ENCODE measurements at places on chromosomes 12 and 14.

GRCh38 chr12:19208456-19208855 lies 78.9 kb downstream of the PLEKHA5 start:
- no peak for DNase-seq

DNA sequence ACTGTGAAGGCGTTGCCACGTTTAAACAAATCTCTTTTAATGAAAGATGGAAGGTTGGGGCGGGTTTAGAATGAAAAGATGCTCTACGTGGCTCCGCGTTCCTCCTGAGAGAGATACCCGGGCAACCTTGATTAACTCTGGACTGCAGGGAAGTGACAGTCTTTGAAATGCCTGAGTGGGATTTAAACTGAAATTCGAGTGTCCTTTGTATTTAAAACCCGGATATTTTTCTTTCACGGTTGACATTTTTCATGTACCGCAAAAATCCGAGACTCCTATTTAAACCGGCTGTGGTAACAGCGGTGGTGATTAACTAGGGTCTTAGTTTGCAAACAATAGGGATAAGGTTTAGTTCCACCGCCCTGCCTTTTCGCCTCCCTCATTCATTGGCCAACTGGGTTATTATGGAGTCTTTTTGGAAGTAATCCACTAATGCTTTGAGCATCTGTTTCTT lies 707 bp downstream of the G2E3 start:
- no peak for DNase-seq

- DNase-seq: no peak
These were observed 235.0 kb downstream of the EFCAB11 start for GRCh38 chr14:89719366-89720075.

DNA sequence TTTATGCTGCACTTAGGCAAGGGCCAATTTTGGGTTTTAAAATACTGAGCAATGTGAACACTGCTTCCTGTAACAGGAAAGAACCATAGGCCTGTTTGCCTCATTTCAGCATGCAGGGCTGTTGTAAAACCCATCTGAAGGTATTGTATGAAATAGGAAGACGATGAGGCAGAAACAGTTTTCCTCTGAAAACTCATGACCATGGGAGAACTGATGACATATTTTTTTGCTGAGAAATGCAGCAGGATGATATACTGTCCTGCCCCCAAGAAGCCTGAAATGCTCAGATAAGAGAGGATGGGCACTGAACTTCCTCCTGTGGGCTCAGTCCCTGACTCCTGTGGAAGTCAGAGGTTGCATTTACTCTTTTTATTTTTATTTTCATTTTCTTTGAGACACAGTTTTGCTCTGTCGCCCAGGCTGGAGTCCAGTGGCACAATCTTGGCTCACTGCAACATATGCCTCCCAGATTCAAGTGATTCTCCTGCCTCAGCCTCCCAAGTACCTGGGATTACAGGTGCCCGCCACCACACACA lies 17.4 kb downstream of the PYGL start:
- DNase-seq: no peak

DNA sequence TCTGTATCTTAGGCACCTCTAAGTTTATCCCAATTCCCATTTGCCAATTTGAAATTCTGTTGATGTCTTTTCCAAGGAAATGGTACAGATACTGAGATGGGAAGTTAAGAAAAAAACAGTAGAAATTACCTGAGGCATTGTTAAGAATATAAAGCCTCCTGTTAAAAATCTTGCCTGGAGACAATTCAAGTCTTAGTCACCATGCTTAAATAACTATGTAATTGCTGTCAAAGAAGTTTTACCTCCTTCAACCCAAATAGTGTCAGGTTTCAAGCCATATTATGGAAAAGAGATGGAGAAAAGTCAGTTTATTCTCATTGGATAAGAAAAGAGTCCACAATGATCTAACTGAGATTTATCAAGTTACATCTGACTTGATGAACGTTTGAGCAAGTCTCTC lies 974.7 kb downstream of the GALC start:
- no peak for DNase-seq

- no peak for DNase-seq
These were observed 108.1 kb downstream of the DIP2B start for GRCh38 chr12:50612882-50613281.

DNA sequence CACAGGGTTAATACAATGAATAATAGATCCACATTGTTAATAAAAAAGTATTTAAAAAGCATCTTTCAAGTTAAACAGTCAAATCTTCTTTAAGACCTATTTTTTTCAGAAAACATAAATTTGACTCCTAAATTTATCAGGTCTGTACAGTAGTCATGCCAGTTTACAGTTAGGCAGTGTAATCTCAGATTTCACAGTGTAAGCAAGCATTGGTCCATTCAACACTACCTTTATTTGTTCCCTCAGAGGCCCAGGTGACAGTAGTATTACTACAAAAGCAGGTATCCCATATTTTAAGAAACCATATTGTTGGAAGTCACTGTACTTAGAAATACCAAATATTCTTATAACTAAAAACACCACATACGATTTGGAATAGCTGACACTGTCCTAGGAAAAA lies 6.1 kb downstream of the ATP2B1 start:
- DNase-seq: no peak

- no peak for DNase-seq
These were observed 46.6 kb upstream of the TMEM233 start for GRCh38 chr12:119547001-119547400.

DNA sequence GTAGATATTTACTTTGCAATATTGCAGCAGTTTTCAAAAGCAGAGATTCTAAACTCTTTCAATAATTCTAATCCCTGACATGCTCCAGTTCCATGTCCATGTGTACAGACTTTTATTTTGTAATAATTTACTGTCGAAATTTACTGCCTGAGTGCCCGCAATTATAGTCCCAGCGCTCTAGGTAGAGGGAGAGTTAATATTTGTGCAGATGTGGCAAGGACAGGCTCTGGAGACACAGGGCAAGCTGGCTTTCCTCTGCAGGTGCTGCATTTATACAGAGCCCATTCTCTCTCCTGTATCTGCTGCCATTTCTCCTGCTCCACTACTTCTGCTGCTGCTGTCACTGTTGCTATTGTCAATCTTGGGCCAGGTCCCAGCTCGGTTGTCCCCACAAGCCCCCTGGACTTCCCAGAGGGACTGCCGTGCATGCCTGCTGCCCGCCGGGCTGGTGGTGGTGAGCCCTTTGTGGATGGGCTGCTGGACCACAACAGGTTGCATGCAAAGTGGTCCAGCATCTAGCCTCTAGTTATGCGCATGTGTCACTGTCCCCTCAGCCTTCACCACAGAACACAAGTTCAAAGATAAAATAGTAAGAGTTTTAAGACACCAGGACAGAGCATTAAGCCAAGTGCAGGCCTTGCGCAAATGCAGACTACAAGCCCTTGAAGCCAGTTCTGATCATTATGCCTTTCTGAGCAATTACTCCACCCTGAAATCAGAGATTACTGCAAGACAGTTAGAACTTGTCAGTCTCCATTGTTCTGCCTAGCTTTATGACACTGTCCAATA lies 40.8 kb upstream of the CSRP2 start:
- no peak for DNase-seq

GRCh38 chr12:85927166-85927565 lies 53.1 kb downstream of the NTS start:
- no peak for DNase-seq

DNA sequence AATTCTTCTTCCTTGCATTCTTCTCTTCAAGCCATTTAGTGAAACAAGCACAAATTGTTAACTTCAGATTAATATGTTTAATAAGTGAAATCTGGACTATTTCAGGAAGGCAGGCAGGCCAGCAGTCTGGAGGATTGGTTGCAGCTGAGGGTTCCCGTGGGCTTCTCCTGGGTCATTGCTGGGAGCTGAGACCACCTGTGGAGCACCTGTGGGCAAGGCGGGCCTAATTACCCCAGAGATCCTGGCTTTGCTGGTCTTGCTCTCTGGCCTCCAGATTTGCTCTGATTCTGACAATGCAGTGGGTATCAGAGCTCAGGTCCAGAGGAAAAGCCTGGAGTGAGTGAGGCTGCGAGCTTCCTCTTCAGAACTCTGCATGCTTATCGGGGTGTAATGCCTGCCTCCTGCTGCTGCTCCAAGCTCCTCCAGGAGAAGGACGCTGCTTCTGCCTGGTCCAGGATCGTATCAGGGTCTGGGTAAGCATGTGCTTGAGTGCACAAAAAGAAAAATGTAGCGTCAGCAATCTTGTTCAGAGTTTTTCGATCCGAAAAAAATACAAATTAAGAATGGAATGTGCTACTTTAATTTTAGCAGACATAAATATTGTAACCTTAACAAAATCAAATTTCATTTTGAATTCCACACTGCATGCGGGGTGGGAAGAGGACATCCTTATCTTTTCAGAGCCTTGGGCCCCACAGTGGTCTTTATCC lies 93.8 kb downstream of the TMEM30B start:
- no peak for DNase-seq

DNA sequence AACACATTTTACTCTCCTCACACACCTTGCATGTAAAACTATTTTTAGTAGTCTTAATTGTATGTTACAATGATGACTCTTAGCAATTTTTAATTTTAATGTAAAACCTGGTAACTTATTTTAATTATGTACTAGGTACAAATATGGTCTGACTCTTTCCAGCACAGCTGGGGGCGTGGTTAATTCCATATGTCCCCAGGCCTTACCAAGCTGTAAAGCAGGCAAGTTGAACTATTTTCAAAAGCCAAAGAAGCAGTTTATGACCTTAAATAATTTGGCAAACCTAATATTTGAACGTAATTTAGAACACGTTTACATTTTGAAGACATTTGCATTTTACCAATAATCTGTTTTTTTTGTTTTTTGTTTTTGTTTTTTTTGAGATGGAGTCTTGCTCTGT lies 9.3 kb upstream of the ACOT6 start:
- DNase-seq: no peak

GRCh38 chr14:104783484-104784217 lies 11.9 kb downstream of the AKT1 start:
- DNase-seq: no peak

GRCh38 chr12:41008472-41008871 lies 179.6 kb upstream of the PDZRN4 start:
- no peak for DNase-seq

DNA sequence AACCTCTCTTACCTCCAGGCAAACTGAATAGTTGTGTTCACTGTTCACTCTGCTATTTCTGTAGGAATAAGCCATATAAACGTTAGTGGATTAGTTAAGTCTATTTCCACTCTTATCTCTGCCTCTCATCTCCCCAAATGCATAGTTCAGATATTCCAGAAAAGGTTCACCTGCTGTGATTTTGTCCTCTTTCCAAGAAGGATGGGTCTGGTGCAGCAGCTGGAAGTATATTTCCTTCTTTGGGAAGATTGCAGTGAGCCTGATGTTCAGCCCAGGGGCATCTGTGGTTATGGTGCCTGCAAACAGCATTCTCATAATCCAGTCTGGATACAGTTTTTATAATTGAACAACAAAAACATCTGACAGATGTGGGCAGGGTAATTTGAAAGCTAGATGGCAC lies 97.7 kb downstream of the TPH2 start:
- DNase-seq: no peak

DNA sequence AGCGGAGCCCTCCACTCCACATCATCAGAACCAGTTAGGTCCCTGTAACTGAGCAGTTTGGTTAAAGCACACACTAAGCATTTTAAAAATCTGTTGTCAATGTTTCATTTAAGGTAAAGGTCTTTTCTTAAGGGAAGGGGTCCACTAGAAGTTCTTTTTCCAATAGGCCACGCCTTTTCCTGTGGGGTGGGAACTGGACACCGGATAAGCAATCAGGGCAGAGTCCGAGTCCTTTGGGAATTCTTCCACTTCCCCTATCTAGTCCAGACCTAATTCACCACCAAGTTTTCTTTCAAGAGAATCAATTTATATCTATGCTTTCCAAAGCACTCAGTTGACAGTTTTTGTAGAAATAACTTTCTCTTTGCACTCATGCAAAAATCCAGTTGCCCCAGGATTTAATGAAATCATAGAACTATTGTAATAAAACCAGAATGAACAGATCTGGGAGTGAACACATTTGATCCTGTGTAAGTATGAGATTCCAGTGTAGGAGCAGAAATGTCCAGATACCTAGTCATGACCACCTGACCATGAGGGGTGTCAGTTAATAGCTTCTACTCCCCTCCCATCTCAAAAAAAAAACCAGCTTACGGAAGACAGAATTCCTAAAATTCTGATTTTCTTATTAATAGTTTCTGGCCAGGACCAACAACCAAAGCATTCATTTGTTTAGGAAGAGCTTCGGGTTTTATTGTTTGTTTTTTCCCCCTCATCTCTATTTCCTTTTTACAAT lies 11.7 kb downstream of the VPS37B start:
- no peak for DNase-seq

GRCh38 chr14:102516531-102517391 lies 7.2 kb upstream of the ANKRD9 start:
- peak; percentile 83 for DNase-seq

DNA sequence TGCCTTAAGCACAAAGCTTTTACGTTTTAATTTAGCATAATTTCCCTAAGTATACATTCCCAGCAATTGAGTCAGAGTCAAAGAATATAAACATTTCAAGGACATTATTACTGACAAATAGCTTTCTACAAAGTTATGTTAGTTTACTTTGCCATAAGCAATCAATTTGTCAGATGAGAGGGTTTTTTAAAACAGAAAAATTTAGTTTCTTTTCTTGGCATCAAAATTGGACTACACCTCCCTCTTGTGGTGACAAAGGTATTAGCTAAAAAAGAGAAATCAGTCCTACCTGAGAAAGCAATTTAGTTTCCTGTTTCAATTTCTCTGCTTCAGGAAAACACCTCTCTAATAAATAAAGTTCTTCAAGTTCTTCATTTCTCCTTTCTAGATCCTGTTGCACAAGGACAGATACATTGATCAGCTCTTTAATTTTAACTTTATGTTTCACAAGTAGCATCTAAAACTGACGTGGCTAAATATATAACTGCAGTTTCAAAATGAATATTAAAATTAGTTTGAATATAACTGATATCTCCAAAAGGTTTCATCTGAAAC lies 39.9 kb downstream of the DNAI7 start:
- DNase-seq: no peak

DNA sequence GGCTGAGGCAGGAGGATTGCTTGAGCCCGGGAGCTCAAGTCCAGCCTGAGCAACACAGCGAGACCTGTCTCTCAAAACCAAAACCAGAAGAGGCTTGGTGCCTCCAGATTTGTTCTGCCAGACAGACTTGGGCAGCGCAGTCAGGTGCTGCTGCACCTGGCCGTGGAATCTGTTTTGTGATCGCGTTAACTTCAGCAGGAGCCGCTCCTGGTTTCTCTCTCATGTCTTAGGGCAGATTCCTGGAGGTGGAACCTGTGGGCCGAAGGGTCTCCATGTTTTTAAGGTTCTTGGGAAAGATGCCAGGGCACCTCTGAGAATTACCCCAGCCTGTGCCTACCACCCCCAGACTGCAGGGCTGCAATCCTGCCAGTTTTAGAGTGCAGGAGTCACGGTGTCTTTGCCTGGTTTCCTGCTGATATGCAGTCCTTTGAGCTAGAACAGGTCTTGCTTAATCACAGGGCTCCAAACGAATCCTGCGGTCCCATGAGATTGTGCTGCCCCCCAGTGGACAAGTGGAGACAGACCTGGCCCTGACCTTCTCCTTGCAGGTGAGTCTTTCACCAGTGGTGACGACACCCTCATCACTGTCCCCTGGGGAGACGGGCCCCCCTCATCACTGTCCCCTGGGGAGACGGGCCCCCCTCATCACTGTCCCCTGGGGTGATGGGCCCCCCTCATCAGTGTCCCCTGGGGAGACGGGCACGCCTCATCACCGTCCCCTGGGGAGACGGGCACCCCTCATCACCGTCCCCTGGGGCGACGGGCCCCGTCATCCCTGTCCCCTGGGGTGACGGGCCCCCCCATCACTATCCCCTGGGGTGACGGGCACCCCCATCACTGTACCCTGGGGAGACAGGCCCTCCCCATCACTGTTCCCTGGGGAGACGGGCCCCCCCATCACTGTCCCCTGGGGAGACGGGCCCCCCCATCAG lies 37.6 kb downstream of the PACS2 start:
- peak; percentile 87 for DNase-seq

- no peak for DNase-seq
These were observed 31.3 kb downstream of the SOCS2 start for GRCh38 chr12:93603762-93604161.
